Body of pancreas (tissue), 4 donors: ENCODE measurements at places on chromosomes 13 and 19.
A peak's percentile ranks its signal among the peaks of the same experiment; 100 is the strongest.

DNA sequence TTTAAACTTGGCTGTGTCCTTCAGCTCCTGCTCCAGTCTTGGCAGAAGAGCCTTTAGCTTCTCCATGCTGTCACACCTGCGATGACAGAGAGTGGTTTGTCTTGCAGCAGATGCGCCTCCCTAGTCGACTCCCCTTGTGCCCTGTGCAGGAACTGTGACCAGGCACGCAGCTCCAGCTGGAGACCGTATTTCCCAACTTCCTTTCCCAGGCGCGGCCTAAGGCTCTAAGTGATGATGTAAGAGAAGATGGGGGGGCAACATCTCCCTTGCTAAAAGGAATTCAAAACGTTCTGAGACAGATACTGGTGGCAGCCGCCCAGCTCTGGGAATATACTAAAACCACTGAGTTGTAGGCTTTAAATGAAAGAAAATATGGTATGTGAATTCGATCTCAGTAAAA, 16.3 kb downstream of the DCUN1D2 start:
- DNase-seq: no peak

- DNase-seq: no peak
Measured at GRCh38 chr13:113060557-113061270, 44.9 kb upstream of the F7 start.

DNA sequence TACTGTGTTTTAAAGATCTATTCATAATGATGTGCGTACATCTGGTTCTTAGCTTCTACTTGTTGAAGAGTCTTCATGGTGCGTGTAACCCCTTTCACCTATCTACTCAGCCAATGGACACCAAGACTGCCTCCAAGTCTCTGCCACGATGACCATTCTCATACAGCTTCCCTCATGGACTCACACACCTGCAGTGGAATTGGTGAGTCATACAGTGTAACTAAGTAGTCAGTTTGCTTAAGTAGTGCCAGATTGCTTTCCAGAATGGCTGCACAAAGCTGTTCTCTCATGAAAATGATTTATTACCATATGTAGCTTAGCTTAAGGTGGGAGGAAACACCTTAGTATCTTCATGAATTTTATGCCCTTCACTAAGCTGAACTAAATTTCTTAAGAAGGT, 112.3 kb downstream of the AKAP11 start:
- DNase-seq: no peak

DNA sequence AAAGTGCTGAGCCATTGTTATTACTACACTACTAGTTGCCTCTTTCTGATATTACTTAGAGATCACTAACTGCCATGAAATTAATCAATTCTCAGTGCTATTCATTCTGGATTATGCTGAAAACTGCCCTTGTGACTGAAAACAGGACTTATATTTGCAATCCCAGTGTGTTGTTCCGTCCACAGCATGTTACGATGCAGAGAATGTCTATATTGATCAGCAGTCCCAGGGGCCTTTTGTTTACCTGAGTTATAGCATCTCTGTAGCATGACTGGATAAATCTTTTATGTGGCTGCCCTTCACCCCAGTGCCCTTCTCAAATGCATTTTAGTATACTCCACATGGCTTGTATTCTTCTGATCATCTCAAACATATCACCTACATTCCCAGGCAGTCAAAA, 251.0 kb downstream of the GPC5 start:
- DNase-seq: no peak

- no peak for DNase-seq
Measured at GRCh38 chr19:30214651-30215051, 157.5 kb upstream of the ZNF536 start.

GRCh38 chr19:13984186-13984585, 21.9 kb downstream of the RFX1 start:
- no peak for DNase-seq

GRCh38 chr13:89061821-89062220, 1390.7 kb downstream of the SLITRK5 start:
- peak; percentile 10 for DNase-seq

DNA sequence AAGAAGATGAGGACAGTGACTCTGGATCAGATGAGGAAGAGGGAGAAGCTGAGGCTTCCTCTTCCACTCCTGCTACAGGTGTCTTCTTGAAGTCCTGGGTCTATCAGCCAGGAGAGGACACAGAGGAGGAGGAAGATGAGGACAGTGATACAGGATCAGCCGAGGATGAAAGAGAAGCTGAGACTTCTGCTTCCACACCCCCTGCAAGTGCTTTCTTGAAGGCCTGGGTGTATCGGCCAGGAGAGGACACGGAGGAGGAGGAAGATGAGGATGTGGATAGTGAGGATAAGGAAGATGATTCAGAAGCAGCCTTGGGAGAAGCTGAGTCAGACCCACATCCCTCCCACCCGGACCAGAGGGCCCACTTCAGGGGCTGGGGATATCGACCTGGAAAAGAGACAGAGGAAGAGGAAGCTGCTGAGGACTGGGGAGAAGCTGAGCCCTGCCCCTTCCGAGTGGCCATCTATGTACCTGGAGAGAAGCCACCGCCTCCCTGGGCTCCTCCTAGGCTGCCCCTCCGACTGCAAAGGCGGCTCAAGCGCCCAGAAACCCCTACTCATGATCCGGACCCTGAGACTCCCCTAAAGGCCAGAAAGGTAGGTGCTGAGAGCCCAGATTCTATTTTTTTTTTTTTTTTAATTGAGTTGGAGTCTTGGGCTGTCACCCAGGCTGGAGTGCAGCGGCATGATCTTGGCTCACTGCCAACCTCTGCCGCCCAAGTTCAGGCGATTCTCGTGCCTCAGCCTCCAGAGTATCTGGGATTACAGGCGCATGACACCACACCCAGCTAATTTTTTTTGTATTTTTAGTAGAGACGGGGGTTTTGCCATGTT, 2.3 kb downstream of the PPP1R15A start:
- peak; percentile 43 for DNase-seq

- DNase-seq: no peak
Measured at GRCh38 chr19:38360839-38361631, 13.3 kb upstream of the PSMD8 start.

DNA sequence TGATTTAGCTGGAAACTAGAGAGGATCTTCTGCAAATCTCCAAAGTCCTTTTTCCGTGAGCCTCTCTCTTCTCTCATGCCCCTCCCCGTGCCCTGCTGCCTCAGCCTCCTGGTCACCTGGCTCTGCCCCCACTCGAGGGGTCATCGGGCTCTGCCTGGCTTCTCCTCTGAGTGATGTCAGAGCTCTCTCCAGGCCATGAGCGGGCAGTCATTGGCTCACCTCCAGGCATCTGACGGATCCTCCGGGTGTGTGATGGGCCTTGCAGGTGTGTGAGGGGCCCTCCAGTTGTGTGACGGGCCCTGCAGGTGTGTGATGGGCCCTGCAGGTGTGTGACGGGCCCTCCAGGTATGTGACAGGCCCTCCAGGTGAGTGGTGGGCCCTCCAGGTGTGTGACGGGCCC, 10.3 kb upstream of the GAS6 start:
- DNase-seq: no peak

DNA sequence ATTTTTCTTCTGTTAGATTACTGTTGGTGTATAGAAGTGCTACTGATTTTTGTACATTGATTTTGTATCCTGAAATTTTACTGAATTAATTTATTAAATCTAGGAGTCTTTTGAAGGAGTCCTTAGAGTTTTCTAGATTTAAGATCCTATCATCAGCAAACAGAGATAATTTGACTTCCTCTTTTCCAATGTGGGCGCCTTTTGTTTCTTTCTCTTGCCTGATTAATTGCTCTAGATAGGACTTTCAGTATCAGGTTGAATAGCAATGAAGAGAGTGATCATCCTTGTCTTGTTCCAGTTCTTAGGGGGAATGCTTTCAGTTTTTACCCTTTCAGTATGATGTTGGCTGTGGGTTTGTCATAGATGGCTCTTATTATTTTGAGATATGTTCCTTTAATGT, 5.6 kb upstream of the CD33 start:
- no peak for DNase-seq

- DNase-seq: no peak
Measured at GRCh38 chr13:98289339-98289945, 112.4 kb upstream of the RNF113B start.

DNA sequence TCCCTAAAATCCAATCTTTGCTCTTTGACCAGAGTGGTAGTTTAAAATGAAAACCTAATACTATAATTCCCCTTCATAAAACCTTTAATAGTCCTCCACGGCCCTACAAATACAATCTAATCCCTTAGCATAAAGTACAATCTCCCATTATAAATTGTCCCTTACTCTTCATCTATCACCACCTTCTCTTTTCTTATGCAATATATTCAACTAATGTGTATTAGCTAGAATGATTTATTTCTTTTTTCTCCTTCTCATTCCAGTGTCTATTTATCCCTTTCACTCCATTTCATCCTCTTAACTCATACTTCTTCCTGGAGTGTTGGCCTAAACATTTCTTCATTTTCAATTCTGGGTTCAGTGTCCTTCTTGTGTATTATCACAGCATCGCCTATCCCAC, 872.1 kb upstream of the PCDH20 start:
- DNase-seq: no peak

DNA sequence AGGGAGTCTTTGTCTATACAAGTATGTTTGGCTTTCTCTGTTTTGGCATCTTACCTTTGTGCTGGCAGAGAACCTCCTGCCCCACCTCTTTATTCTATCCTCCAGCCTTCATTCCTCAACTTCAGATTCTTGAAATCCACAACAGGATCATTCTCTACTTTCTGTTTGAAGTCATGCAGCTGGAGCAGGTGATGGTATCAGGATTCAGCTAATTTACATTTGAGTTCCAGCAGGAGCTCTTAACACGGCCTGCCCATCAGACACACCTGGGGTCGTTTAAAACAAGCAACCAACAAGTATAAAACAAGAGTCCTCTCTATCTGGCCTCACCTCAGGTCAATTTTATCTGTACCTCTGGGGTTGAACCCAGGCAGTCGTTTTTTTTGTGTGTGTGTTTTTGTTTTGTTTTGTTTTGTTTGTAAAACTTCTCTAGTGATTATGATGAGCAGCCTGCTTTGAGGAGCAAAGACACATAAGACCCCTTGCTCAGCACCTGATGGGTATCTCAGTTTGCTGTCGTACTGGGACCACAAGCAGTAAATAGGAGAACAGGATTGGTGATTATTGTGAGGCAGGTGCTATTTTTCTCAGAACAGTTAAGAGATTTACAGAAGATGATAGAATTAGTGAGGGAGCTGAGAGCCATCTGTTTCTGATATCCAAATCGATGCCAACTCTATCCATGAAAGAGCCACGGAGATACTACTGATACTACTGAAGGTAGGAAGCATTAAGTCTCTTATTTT, 78.4 kb downstream of the GPC6 start:
- no peak for DNase-seq

DNA sequence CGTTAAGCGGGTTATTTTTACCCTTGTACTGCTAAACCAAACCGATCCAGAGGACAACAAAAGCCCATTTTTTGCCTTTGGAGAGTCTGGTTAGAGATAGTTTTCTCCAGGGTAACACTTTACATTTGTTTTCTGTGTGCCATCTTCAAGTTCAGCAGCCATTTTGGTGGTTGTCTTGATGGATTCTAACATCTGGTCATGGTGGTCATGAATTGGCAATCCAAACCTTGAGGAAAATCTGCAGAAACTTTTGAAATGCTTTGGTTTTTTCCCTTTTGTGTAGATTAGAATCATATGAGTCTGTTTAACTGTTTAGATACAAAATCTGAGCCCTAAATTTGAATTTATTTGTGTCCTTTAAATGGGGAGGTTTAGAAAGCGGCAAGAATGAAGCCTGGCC, 16.6 kb downstream of the HNRNPM start:
- DNase-seq: no peak

DNA sequence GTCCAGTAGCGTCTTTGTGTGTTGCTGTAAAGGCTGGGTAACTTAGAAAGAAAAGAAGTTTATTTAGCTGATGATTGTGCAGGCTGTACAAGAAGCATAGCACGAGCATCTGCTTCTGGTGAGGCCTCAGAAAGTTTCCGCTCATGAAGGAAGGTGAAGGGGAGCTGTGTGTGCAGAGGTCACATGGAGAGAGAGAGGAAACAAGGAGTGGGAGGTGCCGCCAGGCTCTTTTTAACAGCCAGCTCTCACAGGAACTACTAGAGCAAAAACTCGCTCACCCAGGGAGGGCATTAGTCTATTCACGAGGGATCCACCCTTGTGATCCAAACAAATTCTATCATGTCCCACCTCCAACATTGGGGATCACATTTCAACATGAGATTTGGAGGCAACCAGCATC, 99.8 kb downstream of the GPR12 start:
- no peak for DNase-seq

- DNase-seq: no peak
Measured at GRCh38 chr13:84077271-84077670, 195.0 kb upstream of the SLITRK1 start.

GRCh38 chr19:47417107-47417745, 2.1 kb downstream of the MEIS3 start:
- no peak for DNase-seq

DNA sequence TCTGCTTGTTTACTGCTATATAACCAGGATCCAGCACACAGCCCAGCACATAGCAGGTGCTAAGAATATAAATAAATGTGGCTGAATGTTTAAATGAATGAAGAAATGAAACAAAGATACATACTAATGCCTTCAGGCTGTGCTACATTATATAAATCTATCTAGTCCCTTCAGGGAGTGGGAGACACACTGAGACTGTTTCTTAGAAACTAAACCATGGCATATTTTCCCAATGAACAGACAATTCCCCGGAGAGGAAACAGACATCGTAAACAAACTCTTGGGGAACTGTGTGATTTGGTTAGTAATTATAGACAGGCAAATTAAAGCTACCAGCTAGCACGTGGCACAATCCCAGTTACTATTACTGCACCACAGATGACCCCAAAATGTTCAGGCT, 9.7 kb upstream of the FEM1A start:
- DNase-seq: no peak

DNA sequence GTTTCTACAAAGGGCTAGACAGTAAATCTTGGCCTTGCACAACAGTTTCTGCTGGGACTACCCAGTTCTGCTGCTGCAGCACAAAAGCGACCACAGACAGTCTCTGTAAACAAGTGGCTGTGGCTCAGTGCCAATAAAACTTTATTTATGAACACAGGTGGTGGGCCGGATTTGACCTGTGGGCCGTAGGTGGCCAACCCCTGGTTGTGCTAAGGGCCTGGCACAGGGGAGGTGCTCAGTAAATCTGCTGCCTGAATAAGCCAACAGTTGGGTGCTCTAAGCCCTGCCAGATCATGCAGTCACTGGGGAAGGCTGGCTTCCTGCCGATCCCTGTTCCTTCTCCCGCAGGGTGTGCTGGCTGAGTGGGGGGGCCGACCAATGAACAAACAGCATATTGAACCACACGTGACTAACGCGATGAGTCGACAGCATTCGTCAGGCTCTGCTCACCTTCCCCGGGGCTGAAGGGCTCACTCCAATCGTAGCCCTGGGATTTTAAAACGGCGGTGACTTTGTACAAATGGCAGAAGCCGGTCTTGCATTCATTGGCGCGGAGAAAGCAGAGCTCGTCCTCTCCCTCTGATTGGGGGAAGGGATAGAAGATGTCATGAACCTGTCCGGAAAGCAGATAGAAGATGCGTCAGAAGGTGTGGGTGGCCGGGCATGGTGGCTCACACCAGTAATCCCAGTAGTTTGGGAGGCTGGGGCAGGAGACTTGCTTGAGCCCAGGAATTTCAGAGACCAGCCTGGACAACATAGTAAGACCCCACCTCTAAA, 24.3 kb upstream of the MYDGF start:
- DNase-seq: no peak

GRCh38 chr13:92042522-92042921, 644.1 kb downstream of the GPC5 start:
- DNase-seq: no peak
